CD4-positive, alpha-beta T cell treated with Interleukin-12 subunit alpha and Interleukin-12 subunit beta, for 1 hour (primary cell): ENCODE measurements at places on chromosomes 16 and 17.
A peak's percentile ranks its signal among the peaks of the same experiment; 100 is the strongest.

- peak; percentile 75 for DNase-seq
Observed at GRCh38 chr16:74608944-74609343, 2.0 kb upstream of the GLG1 start.

GRCh38 chr17:54813896-54814295 is 86.8 kb upstream of the TOM1L1 start:
- no peak for DNase-seq

- DNase-seq, result no peak
Observed at GRCh38 chr17:73952082-73952479, 251.4 kb upstream of the RPL38 start.

DNA sequence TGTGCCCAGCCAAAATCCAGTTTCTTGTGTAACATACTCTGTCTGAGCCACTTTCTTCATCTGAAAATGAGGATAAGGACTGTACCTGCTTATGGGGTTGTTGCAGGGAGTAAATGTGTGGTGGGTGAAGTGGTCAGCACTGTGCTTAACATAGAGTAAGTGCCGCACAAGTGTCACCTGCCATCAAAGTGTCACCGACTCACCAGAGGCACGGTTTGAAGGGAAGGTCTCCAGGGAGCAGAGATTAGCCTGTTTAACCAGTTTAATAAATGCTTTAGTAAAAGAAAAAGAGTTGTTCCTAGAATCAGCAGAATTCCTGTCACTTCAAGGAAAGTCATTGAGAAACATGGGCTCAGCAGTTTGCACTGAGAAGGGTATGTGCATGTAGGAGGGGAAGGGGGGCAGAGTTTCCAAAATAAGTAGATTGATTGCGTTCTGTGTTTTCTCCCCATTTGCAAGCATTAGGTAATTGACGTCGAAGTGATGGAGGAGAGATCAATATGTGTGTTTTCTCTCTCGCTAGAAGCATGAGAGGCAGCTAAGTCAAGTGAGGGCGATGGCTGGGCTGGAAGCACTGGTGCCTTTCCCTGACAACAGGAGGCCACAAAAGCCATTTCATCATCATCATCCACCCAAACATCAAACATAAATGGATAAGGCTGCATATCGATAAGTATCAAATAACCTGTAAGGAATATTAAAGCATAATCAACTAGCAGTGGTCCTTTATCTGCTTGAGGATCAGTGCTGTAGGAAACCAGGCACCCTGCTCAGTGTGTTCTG is 19.1 kb downstream of the FAM20A start:
- DNase-seq, result no peak

- no peak for DNase-seq
Observed at GRCh38 chr16:50195276-50195675, 42.2 kb downstream of the TENT4B start.

DNA sequence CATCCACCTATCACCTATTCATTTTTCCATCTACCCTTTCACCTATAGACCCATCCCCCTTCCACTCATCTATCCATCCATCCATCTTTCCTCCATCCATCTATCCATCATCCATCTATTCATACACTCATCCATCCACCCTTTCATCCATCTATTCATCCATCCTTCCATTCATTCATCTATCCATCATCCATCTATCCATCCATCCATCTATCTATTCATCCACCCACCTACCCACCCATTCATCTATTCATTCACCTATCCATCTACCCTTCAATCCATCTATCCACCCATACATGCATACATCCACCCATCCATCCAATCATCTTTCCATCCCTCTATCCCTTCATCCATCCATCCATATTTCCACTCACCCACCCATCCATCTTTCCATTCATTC is 63.3 kb downstream of the C17orf67 start:
- DNase-seq, result no peak

GRCh38 chr16:309476-309875 is 26.5 kb downstream of the PDIA2 start:
- no peak for DNase-seq

- peak; percentile 73 for DNase-seq
Observed at GRCh38 chr17:17740615-17741348, 59.5 kb downstream of the RAI1 start.

DNA sequence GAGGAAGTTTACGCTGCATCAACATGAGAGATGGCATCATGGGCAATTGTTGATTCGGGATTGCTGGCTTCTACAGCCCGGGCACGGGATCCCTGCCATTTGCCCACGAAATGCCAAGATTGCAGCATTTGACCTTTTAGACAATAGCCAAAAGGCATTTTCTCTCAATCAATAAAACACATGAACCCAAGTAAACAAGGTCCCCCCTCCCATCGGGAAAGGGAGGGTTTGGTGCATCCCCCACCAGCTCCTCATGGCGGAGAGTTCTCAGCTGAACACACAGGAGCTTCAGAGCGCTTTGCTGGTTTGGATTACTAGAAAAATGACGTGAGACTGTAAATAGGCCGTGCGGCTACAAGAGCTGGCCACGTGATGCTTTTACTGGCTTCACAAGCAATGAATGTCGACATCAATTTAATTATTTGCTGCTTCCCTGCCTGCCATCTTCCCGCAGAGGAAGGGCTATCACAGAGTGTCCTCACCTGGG is 147.6 kb downstream of the C16orf95 start:
- no peak for DNase-seq

GRCh38 chr17:10771148-10771547 is 32.8 kb downstream of the TMEM238L start:
- no peak for DNase-seq

- DNase-seq, result peak; percentile 27
Observed at GRCh38 chr16:85984947-85985451, 86.0 kb downstream of the IRF8 start.

GRCh38 chr16:49455181-49455990 is 81.8 kb downstream of the C16orf78 start:
- DNase-seq, result no peak

- no peak for DNase-seq
Observed at GRCh38 chr16:72013389-72013788, 4.8 kb downstream of the DHODH start.

GRCh38 chr16:57069053-57069452 is 23.3 kb upstream of the CPNE2 start:
- no peak for DNase-seq

GRCh38 chr17:72334205-72334604 is 213.4 kb downstream of the SOX9 start:
- DNase-seq, result no peak

DNA sequence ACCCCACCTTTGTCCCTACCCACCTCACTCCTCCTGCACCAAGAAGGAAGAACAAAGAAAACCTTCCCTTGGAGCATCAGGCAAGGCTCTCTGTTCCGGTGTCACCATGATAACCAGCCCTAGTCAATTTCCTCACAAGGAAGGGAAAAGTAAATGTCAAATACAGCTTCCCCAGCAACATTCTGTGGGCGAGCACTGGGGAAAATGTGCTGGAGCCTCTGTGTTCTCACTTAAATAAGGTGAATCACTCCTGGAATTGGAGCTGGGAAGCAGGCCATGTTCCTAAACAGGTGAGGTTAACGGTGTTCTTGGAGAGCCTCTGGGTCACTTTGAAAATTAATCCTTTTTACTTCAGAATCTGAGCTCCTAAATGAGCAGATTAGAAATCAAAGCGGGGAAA is 427.9 kb upstream of the ERCC4 start:
- DNase-seq, result no peak

GRCh38 chr16:53266156-53266555 is 168.1 kb upstream of the RBL2 start:
- no peak for DNase-seq

GRCh38 chr17:48617471-48618255 is 2.6 kb upstream of the HOXB8 start:
- DNase-seq, result no peak

DNA sequence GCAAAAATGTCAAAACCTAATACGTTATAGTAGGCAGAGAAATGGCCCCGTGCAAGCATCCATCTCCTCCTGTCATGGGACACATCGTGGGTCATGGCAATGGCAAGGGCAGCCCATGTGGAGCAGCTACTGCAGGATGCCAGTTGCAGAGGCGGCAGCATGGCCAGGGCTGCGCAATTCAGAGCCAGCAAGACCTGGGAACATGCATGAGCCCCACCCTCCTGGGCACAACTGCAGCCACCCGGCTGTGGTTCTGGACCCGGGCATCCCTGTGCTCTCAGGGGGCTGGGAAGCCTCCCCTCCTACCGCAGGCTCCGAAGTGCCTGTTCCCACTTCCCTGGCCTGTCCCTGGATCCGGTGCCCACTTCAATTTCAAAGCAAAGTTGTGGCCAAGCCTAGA is 203.6 kb downstream of the CPPED1 start:
- DNase-seq, result no peak

DNA sequence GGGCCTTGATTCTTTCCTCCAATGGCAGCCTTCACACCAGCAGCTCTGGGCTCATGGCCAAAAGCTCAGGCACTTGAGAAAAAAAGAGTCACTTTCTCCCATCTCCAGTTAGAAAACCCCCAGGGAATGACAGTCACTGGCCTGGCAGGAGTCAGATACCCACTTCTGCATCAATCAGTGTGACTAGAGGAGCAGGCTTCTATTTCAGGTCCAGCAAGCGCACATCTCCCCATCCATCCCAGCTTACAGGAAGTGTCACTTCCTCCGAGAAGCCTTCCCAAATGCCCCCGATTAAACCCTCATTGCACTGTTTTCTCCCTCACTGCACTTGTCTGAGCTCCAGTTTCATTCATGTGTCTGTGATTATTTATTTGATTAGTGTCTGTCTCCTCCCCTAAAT is 30.4 kb upstream of the CCL1 start:
- DNase-seq, result no peak

DNA sequence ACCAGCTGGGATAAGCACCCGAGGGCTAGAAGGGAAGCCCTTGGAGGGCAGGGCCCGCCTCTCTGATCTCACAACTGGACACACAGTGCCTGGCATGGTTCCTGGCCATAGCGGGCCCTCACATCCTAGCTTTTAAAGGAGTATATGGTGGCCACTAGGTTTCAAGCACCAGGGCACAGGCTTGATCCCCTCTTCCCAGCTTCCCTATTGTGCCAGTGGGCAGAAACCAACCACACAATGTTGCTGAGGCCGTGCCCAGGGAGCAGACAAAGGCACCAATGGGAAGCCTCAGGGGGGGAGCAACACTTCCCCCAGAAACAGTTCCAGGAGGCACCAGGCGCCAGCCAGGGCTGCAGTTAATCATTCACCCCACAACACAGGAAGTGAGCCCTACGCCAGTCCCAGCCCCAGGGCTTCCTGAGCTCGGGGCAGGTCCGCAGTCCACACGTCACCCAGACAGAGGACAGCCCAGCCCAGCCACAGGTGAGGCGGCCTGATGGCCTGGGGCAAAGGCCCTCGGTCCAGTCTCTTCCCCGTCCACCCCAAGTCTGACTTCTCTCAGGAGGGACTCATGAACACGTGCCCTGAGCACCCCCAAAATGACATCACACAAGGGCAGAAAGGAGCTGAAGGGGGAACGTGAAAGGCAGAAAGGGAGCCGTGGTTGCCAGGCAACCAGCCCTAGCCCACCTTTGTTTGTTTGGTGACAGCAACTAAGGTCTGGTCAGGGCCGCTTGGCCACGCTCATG is 12.8 kb downstream of the SMIM5 start:
- DNase-seq, result peak; percentile 12

- DNase-seq, result no peak
Observed at GRCh38 chr17:72365857-72366414, 245.1 kb downstream of the SOX9 start.

DNA sequence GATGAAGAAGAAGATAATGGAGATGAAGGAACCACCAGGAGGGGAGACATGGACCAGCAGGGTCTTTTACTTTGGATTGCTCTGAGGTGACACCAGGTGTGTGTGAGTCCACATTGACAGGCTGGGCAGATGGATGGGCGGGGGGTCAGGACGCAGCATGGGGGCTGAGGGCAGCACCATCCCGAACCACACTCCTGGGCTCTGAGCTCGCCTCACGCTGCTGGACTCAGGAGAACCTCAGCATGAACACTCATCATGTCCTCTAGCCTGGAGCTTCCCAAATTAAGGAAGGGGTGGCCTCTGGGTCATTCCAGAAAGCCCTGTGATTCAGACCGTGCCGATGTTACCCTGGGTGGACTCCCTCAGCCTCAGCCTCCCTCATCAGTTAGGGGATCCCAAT is 50.4 kb upstream of the MAP3K14 start:
- no peak for DNase-seq

- DNase-seq, result no peak
Observed at GRCh38 chr16:72426386-72426785, 254.4 kb upstream of the PMFBP1 start.

DNA sequence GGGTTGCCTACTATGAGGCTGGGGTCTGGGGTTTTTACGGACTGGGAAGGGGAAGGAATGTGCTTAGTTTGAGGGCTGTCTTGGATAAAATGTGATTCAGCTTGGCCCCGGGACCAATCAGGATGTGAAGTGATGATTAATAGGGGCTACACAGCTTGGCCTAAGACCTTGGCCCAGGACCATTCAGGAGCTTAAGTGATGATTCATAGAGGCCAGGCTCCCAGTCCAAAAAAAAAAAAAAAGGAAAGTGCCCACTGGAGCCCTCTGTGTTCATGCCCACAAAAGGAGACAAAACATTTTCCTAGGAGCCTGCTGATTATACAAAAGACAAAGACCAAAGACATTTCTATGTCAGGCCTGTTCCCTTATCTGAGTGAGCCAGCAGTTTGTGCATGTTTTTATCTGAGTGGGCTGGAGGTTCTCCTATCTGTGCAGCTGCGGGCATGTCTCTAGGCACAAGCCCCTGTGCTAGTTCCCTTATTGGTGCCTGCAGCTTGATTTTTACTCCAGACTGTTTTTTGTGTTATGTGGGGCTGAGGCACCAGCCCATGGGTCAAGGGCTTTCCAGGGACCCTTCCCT is 898.2 kb upstream of the GOT2 start:
- DNase-seq, result no peak

- DNase-seq, result no peak
Observed at GRCh38 chr17:77408284-77408683, 267.5 kb downstream of the SEC14L1 start.

GRCh38 chr16:70754851-70755600 is 45.9 kb downstream of the VAC14 start:
- DNase-seq, result no peak

DNA sequence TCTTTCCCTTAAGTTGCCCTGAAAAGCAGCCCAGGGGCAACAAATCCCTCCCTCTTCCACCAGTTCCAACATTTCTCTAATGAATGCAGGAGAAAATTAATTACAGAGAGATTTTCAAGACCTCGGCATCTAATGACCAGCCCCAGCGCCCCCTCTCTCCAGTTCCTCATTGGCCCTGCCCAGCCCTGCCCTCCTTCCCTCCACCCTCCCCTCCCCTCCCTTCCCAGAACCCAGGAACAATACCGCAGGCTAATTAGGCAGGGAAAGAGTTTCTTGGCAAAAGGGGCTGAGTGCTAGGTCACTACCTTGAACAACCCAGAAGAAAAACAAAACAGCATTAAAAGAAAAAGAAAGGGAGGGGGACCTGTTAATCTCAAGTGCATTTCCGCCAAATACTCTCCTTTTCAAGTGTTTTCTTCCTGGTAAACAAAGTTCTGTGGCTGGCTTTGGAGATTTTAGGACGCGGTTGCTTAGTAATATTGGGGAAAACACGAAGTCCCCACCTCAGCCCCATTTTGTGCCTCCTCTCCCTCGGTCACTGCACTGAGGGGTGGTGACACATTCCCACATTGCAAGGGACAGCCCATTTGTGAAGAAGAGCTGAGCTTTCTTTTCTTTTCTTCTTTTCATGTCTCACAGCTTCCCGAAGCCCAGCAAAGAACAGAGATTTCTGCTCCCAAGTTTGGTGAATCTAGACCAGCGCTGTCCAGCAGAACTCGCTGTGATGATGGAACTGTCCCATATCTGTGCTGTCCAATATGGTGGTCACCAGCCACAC is 215.4 kb downstream of the SOX9 start:
- no peak for DNase-seq
